ENCODE measurements at places on chromosomes 13 and 19.

GRCh38 chr13:40485611-40486517, 180.6 kb downstream of the FOXO1 start:
- peaks cover 24% of the 10 kb centered on the region for H3K36me3 ChIP-seq
- no peaks in the 10 kb centered on the region for H3K27me3 ChIP-seq
- H3K27ac ChIP-seq, result peak overlapping the region; percentile 94

DNA sequence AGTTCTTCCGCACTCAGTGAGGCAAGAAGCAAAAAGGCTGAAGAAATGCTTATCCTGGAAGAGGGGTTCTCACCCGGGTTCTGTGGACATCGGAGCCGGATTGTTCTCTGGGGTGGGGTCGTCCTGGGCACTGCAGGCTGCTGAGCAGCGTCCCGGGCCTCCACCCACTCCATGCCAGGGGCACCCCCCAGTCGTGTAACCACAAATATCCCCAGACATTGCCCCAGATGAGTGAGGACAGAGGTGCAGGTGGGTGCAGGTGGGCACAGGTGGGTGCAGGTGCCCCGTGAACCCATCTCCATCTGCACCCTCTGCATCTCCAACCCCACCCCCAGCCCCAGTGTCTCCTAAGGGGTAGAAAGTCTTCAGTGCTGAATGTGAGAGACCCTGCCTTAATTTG, 67.5 kb downstream of the GNG7 start:
- H3K36me3 ChIP-seq, result no peaks in the 10 kb centered on the region
- no peak overlapping the region for H3K27ac ChIP-seq
- no peak for DNase-seq
- H3K4me3 ChIP-seq, result no peak overlapping the region
- H3K4me1 ChIP-seq, result peaks cover 2% of the 10 kb centered on the region

- peak overlapping the region; percentile 78 for H3K27ac ChIP-seq
- peaks cover 34% of the 10 kb centered on the region for H3K4me1 ChIP-seq
- H3K36me3 ChIP-seq, result peaks cover 7% of the 10 kb centered on the region
- H3K27me3 ChIP-seq, result peaks cover 9% of the 10 kb centered on the region
- H3K4me3 ChIP-seq, result peak overlapping the region; percentile 45
- DNase-seq, result peak; percentile 74
Measured at GRCh38 chr13:76879203-76879882, 6.9 kb downstream of the KCTD12 start.

- peaks cover 19% of the 10 kb centered on the region for H3K4me1 ChIP-seq
- no peaks in the 10 kb centered on the region for H3K27me3 ChIP-seq
- H3K4me3 ChIP-seq, result no peak overlapping the region
- peaks cover 2% of the 10 kb centered on the region for H3K36me3 ChIP-seq
Measured at GRCh38 chr19:14479975-14480699, 5.0 kb upstream of the PTGER1 start.

GRCh38 chr19:7356899-7357627, 8.3 kb downstream of the ARHGEF18 start:
- H3K27me3 ChIP-seq, result no peaks in the 10 kb centered on the region
- H3K36me3 ChIP-seq, result peaks cover 10% of the 10 kb centered on the region
- H3K4me3 ChIP-seq, result no peak overlapping the region
- no peak overlapping the region for H3K27ac ChIP-seq

DNA sequence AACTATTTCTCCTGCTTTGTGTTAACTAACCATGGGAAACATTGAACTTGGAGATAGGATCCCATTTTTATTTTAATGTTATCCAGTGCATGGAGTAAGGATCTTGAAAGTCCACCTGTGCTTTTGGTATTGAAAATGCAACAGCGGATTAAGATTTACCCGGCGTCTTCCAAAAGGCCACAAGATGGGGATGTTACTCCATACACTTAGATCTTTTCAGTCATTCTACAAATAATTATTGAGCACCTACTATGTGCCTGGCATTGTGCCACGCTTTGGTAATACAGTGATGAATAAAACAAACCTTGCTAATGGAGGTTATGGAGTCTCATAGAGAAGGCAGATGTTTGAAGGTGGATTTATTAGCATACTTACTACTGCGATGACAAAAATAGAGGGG, 56.9 kb downstream of the RFC3 start:
- H3K27ac ChIP-seq, result no peak overlapping the region
- no peak for DNase-seq
- H3K4me1 ChIP-seq, result no peaks in the 10 kb centered on the region
- peaks cover 3% of the 10 kb centered on the region for H3K36me3 ChIP-seq
- H3K27me3 ChIP-seq, result no peaks in the 10 kb centered on the region

DNA sequence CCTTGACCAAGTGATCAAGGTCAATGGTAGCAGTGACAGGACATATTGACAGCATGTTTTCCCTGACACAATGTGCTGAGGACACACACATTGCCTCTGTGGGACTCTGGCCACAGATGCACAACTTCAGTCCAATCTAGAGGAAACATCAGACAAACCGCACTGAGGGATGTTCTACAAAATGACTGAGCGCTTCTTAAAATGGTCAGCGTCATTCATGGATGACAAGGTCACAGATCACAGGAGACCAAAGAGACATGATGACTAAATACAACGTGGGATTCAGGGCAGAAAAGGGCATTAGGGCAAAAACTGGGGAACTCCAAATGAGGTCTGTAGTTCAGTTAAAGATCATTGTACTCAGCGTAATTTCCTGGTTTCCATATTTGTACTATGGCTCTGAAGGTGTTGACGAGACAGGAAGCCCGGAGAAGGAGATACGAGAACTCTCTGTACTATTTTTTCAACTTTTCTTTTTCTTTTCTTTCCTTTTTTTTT, 20.6 kb downstream of the PBX4 start:
- peak overlapping the region; percentile 95 for H3K27ac ChIP-seq
- no peaks in the 10 kb centered on the region for H3K27me3 ChIP-seq
- peaks cover 81% of the 10 kb centered on the region for H3K4me1 ChIP-seq
- peaks cover 50% of the 10 kb centered on the region for H3K36me3 ChIP-seq
- H3K4me3 ChIP-seq, result peak overlapping the region; percentile 69
- DNase-seq, result peak; percentile 73

DNA sequence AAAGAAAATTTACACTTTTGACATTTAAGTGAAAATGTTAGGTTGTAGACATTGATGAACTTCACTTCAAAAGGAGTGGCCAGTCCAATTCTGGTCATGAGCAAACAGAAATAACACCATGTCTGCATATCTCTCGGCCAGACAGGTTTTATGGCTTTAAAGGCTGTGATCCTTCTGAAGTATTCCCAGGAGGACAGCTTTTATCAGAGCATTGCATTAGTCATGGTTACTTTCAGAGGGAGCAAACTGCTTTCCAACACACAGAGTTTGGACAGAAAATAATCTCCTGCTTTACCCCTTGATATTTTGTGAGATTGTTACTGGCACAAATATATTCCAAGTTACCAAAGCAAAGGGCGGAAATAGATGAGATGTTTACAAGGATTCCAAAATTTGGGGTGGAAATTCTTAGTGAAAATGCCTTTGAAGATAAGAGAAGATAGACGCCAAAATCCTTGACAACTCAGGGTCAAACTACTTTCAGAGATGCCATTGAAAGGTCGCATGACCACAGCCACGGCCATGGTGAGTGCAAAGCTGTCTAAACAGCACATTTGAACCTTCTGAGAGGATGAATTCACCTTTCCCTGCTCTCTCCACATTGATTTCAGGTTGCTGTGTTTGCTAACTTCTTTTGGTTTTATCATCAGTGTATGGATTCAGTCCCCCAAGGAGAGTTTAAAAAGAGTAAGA, 584.5 kb upstream of the SGCG start:
- no peaks in the 10 kb centered on the region for H3K36me3 ChIP-seq
- no peak for DNase-seq
- no peak overlapping the region for H3K4me3 ChIP-seq
- no peaks in the 10 kb centered on the region for H3K4me1 ChIP-seq
- H3K27me3 ChIP-seq, result no peaks in the 10 kb centered on the region

DNA sequence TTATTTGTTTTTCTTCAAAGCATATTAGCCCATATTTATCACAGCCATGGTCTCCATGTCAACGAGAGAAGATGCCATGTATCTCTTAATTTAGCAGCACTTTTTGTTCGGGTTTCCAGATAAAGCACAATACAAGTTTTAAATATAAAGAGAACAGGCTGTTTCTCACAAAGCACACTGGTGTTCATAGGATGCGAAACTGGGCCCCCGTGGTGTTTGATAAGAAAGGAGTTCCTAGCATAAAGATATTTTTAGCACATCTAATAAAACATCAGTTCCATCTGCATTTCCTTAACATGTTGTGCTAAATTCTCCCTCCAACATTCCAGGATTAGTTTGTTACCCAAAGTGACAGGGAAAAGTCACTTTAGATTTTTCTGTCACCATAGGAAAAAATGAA, 72.4 kb upstream of the EDNRB start:
- peaks cover 5% of the 10 kb centered on the region for H3K27me3 ChIP-seq
- no peak overlapping the region for H3K4me3 ChIP-seq
- no peaks in the 10 kb centered on the region for H3K36me3 ChIP-seq

DNA sequence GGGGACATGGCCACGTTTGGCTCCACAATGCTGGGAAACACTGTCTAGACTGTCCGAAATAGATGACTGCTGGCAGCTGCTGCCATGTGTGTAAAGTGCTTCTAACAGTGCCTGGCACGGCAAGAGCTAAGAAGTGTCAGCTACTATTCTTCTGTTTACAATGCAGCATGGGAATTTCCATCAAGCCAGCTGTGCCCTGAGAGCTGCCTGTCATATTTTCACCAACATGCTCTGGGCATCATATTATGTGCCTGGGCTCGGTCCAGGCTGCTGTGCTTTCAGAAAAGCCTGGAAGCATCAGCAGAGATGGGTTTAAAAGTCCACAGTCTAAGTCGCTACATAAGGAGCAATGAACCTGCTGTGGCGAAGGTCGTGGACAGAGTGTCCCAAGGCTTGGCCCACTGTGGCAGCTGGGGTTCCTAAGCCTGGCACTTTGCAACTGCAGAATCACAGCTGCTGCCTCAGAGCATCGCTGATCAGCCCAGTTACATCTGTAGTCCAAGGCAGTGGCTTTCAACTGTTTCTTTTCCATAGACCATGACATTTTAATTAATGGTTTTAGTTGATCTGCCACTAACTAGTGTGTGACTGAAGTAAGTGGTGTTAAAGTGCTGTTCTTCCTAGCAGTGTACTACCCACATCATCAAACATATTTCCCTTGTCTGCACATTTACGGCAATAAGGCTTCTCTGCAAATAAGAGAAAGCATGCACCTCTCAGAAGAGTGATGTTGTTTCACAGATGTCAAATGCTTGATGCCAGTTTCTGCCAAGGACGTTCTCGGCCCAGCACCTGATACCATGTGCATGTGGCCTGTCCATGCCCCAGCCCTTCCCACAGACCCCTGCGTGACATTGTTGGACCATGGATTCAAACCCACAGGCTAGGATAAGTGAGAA, 95.7 kb upstream of the C1QTNF9B start:
- no peak for DNase-seq
- H3K27me3 ChIP-seq, result peaks cover 13% of the 10 kb centered on the region
- H3K4me3 ChIP-seq, result no peak overlapping the region
- H3K4me1 ChIP-seq, result peaks cover 11% of the 10 kb centered on the region
- H3K36me3 ChIP-seq, result no peaks in the 10 kb centered on the region
- no peak overlapping the region for H3K27ac ChIP-seq

All from activated CD4-positive, alpha-beta memory T cell treated with anti-CD3 and anti-CD28 coated beads, Interleukin-2, amount 10 ng/mL, durations not matched to agents 7 days and 5 days (primary cell).